ENCODE measurements at places on chromosomes 7 and 10. TPM values are rescaled to one million over a fixed set of nuclear protein-coding genes. Genes with fewer than 3 reads are reported as not detected.

DNA sequence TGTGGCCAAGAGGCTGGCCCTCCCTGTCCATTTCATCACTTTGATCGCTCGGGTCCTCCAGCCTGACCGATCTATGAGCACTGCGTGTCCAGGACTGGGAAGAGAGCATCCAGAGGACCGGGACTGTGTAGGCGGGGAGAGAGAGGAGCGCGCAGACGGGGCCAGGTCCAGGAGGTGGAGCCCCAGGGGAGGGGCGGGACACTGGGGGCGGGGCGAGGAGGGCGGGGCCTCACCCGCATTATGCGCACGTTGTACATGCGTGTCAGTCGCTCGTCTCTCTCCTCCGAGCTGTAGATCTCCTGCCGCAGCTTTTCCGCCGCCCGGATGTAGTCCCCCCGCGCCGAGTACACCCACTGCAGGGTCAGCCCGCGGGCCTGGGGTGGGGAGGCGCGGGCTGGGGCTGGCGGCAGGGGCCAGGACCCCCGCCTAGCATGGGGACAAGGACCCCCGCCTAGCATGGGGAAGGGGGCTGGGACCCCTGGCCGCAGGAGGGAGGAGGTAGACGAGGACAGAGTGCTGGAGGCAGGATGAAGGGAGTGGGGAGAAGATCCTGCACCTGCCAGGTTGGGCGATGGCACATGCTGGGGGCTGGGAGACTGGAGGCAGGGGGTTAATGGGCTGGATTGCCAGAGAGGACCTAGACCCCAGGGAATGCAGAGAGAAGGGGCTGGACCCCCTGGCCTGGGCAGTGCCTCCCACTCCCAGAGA, 14.3 kb downstream of the MOSPD3 start:
- peaks cover under 1% of the 10 kb centered on the region for H3K27me3 ChIP-seq
- H3K4me3 ChIP-seq, result peak overlapping the region; percentile 33
- H3K27ac ChIP-seq, result no peak overlapping the region
- peak; percentile 81 for DNase-seq
- no peaks in the 10 kb centered on the region for H3K4me1 ChIP-seq

DNA sequence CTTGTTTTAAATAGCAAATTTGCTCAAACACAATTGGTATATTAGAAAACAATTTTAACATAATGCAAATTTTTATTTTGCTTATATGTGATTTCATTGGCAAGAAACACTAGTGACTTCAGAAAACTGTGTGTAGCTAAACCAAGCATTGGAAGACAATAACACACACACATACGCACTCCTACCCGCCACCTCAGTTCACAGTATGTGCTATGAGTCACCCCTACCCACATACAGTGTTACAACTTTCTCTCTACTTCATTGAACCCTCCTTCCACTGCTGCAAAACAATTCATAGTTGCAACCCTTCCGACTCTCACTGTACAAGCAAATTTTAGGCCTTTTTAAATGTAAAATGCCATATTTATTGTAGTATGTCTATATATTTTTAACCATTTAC, 119.9 kb upstream of the THSD7A start:
- no peaks in the 10 kb centered on the region for H3K4me1 ChIP-seq
- no peak overlapping the region for H3K4me3 ChIP-seq
- DNase-seq, result no peak
- H3K27ac ChIP-seq, result no peak overlapping the region
- H3K36me3 ChIP-seq, result no peaks in the 10 kb centered on the region

GRCh38 chr10:50574931-50575330, 48.8 kb downstream of the SGMS1 start:
- no peak overlapping the region for H3K27ac ChIP-seq
- no peaks in the 10 kb centered on the region for H3K27me3 ChIP-seq
- H3K4me3 ChIP-seq, result no peak overlapping the region
- H3K4me1 ChIP-seq, result peaks cover 11% of the 10 kb centered on the region

The FEZF1 gene
- not detected for total RNA-seq

DNA sequence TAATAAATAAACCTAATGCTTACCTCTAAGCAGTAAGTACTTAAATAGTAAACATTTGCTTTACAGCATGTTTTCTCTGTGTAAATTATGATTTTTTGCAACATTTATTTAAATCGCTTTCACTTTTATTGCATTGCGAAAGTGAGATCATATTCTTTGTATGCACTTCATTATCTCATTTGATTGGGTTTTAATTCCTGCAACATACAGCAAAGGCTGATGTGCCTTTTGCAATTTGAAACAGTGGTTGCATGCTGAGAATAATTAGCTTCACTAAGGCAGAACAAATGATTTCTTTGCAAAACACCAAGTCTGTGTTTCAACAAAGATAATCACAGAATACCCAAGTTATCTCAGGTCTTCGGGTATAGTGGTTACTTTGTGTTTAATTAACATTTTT, 16.3 kb upstream of the THSD7A start:
- no peaks in the 10 kb centered on the region for H3K4me1 ChIP-seq
- no peak overlapping the region for H3K4me3 ChIP-seq
- H3K27ac ChIP-seq, result no peak overlapping the region
- no peaks in the 10 kb centered on the region for H3K36me3 ChIP-seq
- no peak for DNase-seq

The THNSL1 gene
- total RNA-seq, result 3.6 TPM

The FOXP2 gene
- total RNA-seq, result 1.7 TPM
